ENCODE measurements at places on chromosomes 5 and 9.

GRCh38 chr5:176619203-176619568 lies 9.2 kb upstream of the GPRIN1 start:
- DNase-seq: no peak

GRCh38 chr9:33524306-33524947 lies 376 bp downstream of the ANKRD18B start:
- DNase-seq: no peak

DNA sequence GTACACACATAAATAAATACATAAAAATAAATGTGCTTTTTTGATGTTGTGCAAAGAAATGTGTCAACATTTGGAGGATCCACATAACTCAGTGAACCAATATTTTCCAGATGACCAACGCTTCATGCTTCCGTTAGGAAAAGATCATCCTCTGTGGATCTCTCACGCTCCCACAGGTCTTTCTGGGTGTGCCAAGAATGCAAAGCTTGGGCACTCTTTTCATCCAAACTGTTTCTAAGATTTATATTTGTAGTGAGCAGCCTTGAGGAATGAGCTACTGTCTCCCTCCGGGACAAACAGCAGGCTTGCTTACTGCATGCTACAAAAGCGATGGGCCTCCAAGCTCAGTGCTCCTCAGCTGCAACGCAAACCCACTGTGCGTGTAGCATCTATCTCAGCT lies 46.2 kb upstream of the RUFY1 start:
- DNase-seq: no peak

DNA sequence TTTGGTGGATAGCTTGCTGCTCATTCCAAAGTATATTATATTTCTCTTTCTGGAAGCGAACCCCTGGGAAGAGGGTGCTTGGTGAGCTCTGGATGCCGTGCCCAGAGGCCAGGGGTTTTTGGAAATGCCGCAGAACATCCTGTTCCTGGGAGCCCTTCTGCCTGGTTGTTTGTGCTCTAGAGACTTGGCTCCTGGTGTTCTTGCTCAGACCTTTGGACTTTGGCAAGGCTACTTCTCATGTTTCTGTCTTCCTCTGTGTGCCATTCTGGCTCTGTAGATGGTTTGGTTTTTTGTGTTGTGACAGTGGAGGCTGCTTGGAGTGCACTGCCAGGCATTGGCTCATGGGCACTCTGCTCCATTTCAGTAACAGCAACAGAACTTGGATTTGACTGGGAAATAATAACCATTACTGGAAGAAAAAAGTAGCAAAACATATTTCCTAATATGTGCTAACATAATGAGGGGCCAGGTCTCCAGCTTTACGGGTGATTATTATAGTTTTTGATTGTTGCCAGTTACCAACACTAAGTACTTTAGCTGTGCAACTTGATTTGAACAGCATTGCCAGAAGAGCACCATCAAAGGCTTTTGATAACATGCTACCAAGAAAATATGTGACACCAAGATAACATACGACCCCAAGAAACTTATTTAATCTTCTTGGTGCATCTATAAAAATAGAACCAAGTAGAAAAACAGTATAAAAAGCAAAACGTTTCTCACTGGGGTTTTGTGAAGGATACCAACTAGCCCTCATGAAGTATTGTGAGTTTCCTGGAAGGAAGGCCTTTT lies 94.2 kb downstream of the PCSK1 start:
- DNase-seq: no peak

GRCh38 chr9:114889802-114890224 lies 40.6 kb downstream of the TNFSF8 start:
- DNase-seq: no peak

DNA sequence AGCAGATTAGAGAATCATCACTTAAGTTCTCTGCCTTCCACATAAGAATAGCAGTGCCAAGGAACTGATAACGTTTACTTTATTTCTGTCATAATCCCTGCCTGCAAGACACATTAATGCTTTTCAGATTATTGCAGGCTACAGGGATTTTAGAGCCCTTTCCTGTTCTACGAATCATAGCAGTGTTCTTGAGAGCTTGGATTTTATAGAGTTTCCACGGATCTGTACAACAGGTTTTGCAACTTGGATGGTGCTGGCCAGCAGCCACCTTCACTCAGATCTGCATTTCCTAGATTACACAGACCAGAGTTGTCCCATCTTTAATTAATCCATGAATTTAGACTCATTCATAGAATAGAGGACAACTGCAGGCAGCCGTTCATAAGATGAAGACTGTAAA lies 38.1 kb downstream of the SLC12A2 start:
- DNase-seq: no peak

- no peak for DNase-seq
Measured at GRCh38 chr5:169757016-169757415, 119.9 kb downstream of the DOCK2 start.

GRCh38 chr5:4511996-4512656 lies 628.0 kb upstream of the ADAMTS16 start:
- DNase-seq: no peak

GRCh38 chr9:81685763-81686613 lies 3.4 kb downstream of the TLE1 start:
- DNase-seq: no peak

DNA sequence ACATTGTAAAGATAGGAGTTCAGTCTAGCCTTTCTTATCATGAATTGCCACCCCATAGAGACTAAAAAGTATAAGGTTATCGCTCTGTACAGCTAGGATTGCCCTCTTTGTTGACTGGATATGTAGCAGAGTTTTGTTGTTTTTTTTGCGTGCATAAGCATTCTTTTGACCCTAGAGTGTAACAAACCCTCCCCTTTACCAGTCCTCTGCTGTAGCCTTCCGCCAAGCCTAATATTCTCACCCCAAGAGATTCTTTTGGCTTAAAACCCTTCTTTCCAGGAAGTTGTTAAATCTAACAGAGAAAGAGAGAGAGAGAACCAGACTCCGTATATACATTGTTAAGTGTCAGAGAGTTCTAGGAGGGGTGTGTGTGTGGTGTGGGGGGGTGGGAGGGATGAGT lies 113.9 kb downstream of the FGF1 start:
- DNase-seq: no peak

GRCh38 chr5:141172381-141173204 lies at the start of gene PCDHB7:
Gene PCDHB7, plus strand, starts transcription at chr5:141172644. Its CDS starts 192 bp downstream, at chr5:141172836.
- DNase-seq: no peak

GRCh38 chr5:61100437-61100836 lies 61.8 kb downstream of the SMIM15 start:
- DNase-seq: no peak

DNA sequence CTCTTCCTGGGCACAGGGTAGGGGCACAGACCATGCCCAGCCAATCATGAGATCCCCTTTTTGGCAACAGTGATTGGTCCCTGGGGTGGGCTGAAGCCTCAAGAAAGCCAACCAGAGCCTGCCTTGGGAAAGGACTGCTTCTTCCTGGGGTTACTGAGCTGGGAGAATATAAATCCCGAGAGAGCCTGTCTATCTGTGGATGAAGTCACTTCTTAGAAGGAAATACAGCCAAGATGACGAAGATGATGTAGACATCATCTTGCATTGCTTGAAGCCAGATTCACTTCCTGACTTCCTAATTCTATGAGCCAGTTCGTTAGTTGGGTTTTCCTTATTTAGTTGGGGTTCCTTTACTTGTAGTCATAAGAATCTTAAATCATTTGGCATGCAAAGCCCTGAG lies 50.1 kb upstream of the PWWP2A start:
- no peak for DNase-seq

DNA sequence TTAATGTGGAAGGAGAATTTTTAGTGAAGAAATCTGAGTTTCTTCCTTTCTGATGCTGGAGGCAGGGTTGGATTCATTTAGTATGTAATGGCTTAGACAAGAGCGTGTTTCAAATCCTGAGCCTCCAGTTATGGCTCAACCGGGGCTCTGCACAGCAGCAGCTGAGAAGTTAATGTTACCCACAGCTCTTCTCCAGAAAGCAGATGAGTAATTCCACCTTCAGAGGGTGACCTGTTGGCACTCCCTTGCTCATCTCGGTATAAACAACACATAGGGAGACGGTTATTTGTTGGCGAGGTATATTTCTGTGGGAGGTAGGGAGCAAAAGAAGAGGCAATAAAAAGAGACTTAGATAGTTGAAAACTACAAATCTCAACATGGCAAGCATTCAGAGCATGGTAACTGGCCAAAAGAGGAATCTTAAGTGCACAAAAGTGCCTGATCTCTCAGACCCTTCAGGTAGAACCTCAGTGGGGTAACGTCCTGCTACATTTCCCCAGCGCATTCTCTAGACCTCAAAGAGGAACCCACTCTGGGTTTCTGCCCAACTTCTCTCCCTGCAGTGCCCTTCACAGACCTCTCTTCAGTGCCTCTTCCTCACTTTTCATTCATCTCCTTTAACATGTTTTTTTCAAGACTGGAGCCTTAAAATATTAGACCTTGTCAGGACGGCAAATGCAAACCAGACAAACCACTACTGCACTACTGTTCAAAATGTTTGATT lies 417.5 kb upstream of the ADAMTSL1 start:
- DNase-seq: no peak

GRCh38 chr5:29252390-29252789 lies 1941.1 kb upstream of the CDH6 start:
- DNase-seq: no peak

- DNase-seq: no peak
Measured at GRCh38 chr5:110255194-110255593, 471.3 kb downstream of the TMEM232 start.

GRCh38 chr5:118918232-118918631 lies 70.1 kb downstream of the DTWD2 start:
- DNase-seq: no peak

DNA sequence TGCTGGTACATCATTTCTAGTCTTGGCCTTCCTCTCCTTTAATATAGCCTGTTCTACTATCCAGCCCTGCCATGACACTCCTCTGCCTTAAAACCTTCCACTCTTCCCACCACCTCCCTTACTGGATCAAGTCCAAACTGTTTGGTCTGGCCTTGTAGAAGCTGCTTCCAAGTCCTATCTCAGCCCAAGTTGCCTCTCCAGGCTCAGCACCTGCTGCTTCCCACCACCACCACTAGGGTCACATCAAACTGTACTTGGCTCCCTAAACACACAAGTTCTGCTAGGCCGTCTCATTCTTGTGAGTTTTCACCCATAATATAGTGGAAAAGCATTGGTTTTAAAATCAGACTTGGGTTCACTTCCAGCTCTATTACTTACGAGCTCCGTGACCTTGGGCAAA lies 1.4 kb downstream of the NDUFA8 start:
- DNase-seq: no peak
